MG63 (cell line): ENCODE measurements at places on chromosomes 5 and 9. TPM values are rescaled to one million over a fixed set of nuclear protein-coding genes. Genes with fewer than 3 reads are reported as not detected.
A peak's percentile ranks its signal among the peaks of the same experiment; 100 is the strongest.

- DNase-seq = peak; percentile 10
Measured at GRCh38 chr5:177427919-177428573, 1.6 kb downstream of the GRK6 start.

IL5 gene
- total RNA-seq = not detected in 2 replicates

DNA sequence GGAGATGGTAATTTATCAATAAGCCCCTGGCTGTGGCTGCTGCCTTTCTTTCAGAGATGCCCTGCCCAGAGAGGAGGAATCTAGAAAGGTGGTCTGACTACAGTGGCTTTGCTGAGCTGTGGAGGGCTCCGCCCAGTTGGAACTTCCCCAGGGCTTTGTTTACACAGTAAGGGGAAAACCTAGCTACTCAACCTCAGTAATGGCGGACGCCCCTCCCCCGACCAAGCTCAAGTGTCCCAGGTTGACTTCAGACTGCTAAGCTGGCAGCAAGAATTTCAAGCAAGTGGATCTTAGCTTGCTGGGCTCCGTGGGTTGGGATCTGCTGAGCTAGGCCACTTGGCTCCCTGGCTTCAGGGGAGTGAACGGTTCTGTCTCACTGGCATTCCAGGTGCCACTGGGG is 865.4 kb upstream of the ACO1 start:
- DNase-seq = no peak

FBP1 gene
- 0.96 TPM in 1 of 2 replicates, not detected in the other for total RNA-seq

DNA sequence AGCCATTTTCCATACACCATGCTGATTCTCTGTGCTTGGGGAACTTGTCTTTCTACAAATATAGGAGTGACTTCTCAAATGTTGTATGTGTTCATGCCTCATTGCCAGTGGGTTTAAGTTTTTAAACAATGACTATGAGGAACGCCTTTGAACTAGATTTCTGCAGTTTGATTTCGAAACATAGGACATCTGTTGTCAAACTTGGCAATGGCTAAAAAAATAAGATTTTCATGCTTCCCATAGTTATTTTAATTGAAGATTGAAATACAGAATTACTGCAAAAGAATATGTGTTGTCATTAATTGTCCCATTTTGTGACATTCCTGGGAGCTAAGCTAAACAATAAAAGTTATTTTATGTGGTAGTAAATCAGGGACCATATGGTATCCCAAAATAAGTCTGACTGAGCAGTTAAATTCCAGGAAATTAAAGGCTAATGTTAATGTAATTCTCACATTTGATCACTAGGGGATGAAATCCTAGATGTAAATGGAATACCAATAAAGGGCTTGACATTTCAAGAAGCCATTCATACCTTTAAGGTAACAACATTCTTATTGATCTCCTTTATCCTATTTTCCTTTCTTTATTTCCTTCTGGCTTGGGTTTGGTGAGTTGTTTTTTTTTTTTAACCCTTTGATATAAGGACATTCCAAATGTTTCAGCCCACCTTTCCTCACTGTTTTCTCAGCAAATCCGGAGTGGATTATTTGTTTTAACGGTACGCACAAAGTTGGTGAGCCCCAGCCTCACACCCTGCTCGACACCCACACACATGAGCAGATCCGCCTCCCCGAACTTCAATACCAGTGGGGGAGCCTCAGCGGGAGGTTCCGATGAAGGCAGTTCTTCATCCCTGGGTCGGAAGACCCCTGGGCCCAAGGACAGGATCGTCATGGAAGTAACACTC is 116.7 kb downstream of the GOLPH3 start:
- DNase-seq = no peak

DNA sequence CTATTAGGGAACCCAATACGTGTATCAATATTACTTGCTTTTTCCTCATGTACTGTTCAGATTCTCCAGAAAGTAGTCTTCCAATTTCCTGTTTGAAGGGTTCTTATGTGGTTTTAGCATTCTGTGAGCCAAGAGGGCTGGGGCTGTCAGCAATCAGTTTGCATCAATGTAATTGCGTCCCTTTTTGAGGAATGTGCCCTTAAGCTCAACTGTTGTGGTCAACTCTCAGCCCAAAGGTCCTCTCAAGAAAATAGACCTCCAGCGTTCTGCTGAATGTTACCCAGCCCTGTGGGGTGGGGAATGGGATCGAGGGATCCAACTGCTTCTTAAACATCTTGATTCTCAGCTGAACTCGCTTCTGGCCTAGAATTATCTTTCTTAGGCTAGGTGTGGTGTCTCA is 43.8 kb upstream of the CDK20 start:
- no peak for DNase-seq

DNA sequence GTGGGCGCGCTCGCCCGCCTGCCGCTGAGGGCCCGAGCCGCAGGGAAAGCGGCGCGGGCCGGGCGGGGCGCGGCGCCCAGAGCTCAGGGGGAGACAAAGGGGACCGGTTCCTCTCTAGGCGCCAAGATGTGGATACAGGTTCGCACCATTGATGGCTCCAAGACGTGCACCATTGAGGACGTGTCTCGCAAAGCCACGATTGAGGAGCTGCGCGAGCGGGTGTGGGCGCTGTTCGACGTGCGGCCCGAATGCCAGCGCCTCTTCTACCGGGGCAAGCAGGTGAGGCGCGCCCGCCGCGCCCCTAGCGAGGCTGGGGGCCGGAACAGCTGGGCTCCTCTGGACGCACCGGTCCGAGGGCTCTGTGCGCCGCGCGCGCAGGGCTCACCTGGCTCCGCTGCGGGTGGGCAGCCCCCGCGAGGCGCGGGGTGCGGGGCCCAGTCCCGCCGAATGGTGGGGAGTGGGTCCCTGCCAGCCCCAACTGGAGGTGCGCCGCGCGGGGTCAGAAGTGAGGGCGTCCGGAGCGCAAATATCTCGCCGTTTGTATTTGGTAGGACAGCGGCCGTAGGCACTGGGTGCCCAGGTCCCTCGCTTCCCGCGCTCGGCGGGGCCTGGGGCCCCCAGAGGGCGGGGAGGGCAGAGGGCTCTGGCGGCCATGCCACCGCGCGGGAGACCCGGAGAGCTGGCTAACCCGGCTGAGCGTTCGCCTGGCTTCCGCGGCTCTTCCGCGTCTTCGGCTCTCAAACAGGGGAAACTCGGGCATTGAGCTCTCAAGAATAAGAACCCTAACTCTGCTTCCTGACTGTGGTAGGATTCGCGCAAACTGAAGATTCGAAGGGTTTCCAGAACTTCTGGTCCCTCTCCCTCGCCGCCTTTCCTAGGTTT is 607 bp downstream of the UHRF2 start:
- DNase-seq = peak; percentile 5

GRCh38 chr5:10860196-10860543 is 99.1 kb upstream of the DAP start:
- DNase-seq = no peak

PCDHA1 gene
- 0.10 TPM in 1 of 2 replicates, not detected in the other for total RNA-seq

UBE2QL1 gene
- not detected in 2 replicates for total RNA-seq

GRCh38 chr5:132073231-132074013 is at the start of gene CSF2:
Gene CSF2 (plus strand): TSS chr5:132073789. CDS start chr5:132073824, 35 bp downstream.
- DNase-seq = peak; percentile 35

IL7R gene
- 3.4 and 3.6 TPM in 2 replicates for total RNA-seq

ECSCR gene
- total RNA-seq = 0.63 and 0.74 TPM in 2 replicates

DNA sequence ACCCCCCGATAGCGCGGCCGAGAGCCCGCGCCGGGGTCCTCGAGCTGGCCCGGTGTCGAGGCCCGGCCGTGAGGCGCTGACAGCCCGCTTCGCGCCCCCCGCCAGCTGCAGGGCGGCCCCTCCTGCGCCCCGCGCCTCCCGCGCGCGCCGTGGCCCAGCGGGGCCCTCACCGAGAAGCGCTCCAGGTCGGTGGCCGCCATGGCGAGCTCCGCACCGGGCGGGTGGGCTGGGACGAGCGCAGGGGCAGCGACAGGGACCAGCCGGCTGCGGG is 166 bp downstream of the SEPTIN8 start:
- no peak for DNase-seq

GRCh38 chr5:178569485-178569884 is 20.7 kb downstream of the COL23A1 start:
- peak; percentile 67 for DNase-seq

DNA sequence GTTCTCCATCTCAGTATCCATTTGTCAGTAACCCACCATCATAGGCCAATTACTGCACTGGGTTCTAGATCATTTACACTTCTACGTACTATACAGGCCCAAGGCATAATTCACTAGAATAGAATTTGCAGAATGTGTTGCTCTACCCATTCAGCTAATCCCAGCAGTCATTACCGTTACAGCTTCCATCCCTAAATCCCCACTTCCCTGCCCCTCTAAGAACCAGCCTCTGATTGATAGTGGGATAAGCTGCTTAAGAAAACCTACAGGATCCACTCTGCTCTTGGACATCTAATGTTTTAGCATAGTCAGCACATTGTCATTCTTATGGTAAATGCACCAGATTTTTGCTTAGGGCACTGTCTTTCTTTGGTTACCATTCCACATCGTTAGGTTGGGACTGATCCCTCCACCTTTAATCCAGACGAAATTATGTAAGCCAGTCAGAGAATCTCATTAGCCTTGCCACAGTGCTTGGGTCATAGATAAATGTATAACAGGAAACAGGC is 39.3 kb upstream of the CHD1 start:
- no peak for DNase-seq

DNA sequence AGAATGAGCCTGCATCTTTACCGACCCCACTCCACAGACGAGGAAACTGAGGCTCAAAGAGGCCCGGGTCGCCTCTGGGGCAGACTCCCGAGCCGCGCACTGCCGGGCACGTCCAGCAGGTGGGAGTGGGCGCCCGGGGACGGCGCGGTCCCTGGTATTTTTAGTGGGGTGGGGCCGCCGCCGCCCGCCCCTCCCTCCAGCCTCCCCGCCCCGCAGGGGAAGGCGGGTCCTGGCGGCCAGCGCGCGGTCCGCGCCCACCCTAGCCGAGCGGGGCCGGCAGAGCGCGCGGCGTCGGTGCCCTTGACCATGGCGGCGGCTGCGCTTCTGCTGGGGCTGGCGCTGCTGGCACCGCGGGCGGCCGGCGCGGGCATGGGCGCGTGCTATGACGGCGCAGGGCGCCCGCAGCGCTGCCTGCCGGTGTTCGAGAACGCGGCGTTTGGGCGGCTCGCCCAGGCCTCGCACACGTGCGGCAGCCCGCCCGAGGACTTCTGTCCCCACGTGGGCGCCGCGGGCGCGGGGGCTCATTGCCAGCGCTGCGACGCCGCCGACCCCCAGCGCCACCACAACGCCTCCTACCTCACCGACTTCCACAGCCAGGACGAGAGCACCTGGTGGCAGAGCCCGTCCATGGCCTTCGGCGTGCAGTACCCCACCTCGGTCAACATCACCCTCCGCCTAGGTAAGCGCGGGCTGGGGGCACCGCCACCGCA is at the start of gene LAMC3:
LAMC3 (plus strand) TSS at position 266 of the 710 bp plus-strand sequence; CDS start at position 307, 41 bp downstream.
- peak; percentile 54 for DNase-seq

GRCh38 chr5:78660401-78660800 is 11.8 kb upstream of the LHFPL2 start:
- no peak for DNase-seq

DNA sequence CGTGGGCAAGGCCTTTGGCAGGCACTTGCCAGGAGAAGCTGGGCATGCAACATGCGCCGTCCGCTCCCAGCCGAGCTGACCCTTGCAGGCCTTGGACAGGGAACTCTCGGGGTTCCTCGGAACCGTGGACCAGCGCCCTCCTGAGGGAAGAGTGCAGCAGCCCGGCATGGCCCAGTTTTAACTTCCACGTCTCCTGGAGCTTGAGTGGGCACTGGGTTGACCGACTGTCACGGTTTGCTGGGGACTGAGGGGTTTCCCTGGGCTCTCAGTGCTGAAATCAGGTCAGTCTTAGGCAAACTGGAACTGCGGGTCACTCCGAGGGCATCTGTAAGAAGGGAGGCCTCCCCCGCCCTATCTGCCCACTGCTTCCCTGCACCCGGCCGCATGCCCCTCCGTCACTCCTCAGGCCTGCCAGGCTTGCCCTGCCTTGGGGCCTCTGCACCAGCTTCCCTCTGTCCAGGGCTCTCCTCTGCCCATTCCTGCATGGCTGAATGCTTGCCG is 87.0 kb upstream of the PHYKPL start:
- no peak for DNase-seq

DNA sequence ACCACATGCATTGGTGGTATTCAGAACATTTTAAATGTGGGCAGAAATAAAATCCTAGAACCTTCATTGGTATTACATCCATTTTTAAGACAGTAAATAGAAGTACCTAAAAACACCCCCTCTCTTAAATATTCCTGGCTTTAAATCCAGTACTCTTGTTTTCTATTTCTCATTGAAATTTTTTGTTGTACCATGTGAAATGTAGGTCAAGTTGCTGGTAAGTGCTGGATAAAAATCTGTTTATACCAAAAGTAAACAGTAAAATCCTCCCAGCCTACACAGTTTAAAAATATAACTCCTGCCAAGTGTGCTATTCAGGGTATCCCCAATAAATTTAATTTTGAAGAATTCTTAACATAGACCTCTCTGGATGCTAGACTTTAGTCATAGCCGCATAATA is 75.0 kb upstream of the FST start:
- no peak for DNase-seq
